ENCODE measurements at places on chromosomes 2 and 18.

DNA sequence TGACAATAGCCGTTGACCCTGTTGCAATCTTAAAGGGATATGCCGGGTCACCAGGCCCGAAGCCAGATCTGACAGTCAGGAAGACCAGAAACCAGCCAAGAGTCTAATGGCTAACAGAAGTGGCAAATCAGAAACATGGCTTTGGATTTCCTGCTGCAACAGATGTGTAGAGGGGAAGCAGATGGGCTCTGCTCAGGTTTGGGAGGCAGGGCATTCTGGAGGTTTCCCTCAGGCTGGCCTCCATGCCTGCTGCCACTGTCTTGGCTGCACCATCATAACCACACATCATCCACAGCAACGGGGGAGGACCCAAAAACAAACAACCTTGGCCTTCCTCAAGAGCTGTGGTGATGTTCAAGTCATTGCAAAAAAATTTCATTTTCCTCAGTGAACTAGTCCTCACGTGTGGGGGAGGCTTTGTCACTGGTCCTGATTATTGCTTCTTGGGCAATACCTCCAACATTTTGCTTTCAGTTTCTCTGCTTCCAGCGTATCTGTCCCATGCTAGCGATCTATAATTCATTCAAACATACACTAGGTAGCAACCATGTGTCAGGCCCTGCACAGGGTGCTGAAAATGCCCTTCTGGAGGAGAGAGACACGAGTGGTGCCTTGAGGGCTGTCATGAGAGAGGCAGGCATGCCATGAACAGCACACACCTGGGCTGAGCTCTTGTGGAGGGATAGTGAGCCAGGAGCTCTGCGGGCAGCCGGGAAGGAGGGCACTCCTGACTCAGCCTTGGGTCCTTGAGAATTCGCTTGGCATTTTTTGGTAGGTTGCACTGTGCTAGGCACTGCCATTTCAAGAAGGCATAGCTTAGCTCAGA is 48.2 kb upstream of the LGALSL start:
- DNase-seq: peak; percentile 74

DNA sequence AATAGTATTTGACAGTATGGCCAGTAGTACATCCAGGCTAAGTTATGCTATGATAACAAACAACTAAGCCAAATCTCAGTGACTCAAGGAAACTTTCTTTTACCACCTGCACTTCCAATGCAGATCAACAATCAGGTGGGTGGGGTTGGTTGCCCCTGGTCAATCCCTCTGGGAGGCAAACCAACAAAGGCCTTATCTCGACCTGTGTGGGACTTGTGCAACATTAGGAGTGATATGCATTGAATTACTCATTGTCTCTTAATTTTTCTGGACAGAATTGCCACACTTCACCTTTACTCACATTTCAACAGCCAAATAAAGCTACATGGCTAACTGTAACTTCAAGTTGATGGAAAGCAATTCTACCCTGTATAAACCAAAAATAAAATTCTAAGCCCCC is 1049.3 kb upstream of the CDH2 start:
- no peak for DNase-seq

- DNase-seq: no peak
Observed at GRCh38 chr2:72362733-72363132, 215.1 kb upstream of the CYP26B1 start.

DNA sequence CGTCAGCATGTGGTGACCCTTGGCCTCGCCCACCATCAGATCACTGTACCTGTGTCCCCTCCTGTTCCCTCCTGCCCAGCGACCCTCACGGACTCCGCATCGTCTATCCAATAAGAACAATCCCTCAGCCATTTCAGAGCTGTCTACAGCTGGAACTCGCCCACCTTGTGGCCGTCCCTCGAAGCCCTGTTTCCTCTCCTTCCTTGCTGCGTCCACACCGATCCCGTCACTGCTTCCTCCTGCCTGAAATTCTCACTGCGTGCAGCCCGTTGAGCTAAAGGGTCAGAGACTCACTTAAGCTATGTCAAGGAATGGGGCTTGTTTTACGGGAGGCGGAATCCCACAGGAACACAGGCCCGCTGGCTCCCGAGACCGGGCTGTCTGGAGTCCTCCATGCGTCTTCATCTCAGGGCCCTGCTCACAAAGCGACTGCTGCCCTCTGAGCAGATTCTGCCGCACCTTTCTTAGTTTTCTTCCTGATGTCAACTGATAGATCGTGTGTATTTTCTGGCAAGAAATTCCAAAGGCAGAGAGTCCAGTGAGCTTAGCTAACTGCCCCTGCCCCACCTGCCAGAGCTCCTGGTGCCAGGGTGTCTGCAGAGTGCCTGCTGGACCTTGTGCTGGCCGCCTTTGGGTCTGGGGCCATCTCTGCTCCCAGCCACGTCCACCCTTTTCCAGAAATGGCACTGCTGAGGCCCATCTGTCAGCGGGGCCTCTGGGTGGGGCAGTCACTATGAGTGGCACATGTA is 35.3 kb downstream of the KLHL29 start:
- peak; percentile 40 for DNase-seq

DNA sequence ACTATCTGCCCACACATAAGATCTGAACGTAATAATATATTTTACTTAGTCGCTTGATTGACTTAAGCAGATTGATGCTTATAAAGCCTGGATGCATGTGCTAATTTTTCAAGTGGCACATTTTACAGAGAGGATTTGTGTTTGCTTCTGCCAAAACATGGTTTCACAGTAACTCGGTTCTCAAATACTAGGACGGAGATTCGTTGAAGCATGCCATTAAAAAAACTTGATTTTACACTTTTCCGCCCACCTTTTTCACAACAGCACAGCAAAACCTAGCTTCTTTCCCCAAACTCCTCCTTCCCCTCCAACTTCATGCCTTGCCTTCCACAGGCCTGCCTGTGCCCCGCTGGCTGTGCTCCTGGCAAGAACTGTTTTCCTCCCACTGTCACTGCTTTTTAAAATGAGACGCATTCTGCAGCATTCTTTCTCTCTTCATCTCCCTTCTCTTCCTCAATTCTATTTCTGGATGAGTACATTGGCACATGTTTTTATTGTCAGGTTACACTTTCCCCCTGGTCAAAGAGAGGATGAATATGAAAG is 55.1 kb upstream of the LMAN1 start:
- no peak for DNase-seq

GRCh38 chr2:209269024-209269423 is 154.8 kb upstream of the MAP2 start:
- DNase-seq: no peak

- no peak for DNase-seq
Observed at GRCh38 chr2:190569994-190570755, 35.7 kb upstream of the NEMP2 start.

GRCh38 chr2:100344433-100344832 is 22.1 kb upstream of the LONRF2 start:
- no peak for DNase-seq

DNA sequence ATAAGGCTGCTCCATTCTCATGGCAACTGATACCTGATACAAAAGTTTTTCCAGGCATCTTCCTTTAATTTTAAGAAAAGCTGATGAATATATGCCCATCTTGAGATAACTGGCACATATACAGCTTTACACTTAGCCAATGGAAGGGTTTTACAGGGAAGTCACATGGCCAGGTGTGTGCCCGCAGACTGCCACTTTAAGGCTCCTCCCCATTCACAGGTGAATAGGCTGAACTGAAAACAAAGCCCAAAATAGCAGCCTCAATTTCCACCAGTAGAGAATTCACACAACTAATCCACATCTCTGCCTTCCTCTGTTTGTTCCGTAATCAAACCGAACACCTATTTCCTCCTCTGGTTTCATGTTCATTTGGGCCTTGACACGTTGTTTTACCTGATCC is 9.8 kb upstream of the ME2 start:
- no peak for DNase-seq

Data from Peyer's patch (tissue), 4 donors.